ENCODE measurements at places on chromosomes 16 and 17. TPM values are rescaled to one million over a fixed set of nuclear protein-coding genes. Genes with fewer than 3 reads are reported as not detected.

GP1BA gene
- not detected for total RNA-seq

DNA sequence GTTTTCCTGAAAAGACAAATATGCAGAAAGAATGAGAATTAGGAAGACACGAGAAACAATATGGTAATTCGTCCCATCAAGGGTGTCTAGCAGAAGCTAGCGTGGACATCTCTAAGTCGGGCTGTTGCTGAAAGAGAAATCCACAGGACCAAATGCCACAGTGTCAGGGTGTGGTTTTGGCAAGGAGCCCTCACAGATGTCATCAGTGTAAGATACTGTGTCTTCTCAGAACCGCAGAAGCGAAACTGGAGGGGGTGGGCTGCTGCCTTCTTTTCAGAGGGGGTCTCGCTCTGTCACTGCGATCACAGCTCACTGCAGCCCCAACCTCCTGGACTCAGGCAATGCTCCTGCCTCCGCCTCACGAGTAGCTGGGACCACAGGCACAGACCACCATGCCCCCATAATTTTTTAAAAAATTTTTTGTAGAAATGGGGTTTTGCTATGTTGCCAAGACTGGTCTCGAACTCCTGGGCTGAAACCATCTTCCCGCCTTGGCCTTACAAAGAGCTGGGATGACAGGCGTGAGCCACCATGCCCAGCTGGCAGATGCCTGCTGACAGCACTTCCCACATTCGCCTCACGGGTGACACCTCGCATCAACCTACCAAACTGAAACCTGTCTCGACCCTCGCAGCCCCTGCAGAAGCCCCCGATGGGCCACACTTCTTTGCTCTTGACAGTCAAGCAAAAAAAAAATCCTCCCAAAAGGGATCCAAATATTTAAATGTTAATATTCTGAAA lies 26.2 kb downstream of the TRAP1 start:
- DNase-seq = no peak

DNA sequence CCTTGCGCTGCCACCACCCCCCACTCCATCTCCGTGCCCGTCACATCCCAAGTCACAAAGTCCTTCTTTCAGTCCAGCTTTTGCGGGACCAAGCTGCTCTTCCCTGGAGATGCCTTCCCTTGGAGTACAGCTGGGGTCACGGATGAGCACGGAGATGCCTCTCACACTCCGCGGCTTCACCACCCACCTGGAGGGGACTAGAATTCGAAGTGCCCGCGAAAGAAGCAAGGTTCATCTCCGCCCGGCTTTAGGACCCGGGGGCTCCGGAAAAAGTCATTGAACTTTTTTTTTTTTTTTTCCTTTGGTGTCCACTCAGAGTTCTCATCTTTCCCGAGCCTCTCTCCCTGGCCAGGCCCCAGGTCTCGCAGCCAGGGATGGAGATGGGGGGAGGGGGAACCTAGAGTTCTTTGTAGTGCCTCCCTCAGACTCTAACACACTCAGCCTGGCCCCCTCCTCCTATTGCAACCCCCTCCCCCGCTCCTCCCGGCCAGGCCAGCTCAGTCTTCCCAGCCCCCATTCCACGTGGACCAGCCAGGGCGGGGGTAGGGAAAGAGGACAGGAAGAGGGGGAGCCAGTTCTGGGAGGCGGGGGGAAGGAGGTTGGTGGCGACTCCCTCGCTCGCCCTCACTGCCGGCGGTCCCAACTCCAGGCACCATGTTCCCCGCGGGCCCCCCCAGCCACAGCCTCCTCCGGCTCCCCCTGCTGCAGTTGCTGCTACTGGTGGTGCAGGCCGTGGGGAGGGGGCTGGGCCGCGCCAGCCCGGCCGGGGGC lies at the start of gene FKBP10:
Gene FKBP10, plus strand, starts transcription at position 624 of the 771 bp plus-strand sequence. Its CDS starts 31 bp downstream, at position 655.
- no peak for DNase-seq

- no peak for DNase-seq
Measured at GRCh38 chr16:30381291-30382041, 895 bp downstream of the SEPTIN1 start.

GRCh38 chr17:5526821-5527598 lies 40.6 kb downstream of the MIS12 start:
- DNase-seq = no peak

TOX3 gene
- 4.7 TPM for total RNA-seq

DNA sequence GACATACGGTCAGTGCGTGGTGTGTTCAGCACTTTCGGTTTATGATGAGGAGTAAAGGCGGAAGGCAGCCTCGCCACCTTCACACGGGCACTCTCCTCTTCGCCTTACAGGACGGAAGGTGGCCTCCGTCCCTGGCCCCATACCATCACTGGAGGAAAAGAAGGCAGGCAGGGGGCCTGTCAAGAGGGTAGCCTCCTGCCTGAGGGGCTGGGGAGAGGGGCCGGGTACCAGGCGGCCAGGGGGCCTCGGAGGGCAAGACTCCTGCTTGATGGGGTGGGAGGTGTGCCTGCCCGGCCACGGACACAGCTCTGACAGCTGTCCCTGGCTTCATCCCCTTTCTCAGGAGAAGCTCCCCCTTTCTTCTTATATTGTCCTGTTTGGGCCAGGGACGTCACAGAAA lies 15.6 kb upstream of the SLC38A8 start:
- DNase-seq = no peak

DNA sequence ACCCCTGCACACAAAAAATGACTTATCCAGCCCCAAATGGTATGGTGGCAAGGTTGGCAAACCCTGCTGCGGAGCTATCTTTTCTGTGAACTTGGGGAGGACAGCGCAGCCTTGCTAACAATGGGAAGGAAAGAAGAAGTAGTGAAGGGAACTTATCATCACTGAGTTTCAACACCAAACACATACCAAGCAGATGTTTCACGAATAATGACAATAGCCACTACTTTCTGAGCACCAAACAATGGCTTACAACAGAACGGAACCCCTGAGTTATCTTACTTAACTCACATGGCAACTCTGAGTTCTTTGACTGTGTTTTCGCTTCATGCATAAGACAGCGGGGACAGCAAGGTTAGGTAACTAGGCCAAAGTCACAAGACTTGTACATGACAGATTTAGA lies 148.9 kb downstream of the XYLT1 start:
- no peak for DNase-seq

- no peak for DNase-seq
Measured at GRCh38 chr17:43412166-43412565, 13.4 kb downstream of the ARL4D start.

CCR7 gene
- not detected for total RNA-seq

PPY gene
- not detected for total RNA-seq

MGRN1 gene
- 58.2 TPM for total RNA-seq

MRPL38 gene
- 113 TPM for total RNA-seq

DNA sequence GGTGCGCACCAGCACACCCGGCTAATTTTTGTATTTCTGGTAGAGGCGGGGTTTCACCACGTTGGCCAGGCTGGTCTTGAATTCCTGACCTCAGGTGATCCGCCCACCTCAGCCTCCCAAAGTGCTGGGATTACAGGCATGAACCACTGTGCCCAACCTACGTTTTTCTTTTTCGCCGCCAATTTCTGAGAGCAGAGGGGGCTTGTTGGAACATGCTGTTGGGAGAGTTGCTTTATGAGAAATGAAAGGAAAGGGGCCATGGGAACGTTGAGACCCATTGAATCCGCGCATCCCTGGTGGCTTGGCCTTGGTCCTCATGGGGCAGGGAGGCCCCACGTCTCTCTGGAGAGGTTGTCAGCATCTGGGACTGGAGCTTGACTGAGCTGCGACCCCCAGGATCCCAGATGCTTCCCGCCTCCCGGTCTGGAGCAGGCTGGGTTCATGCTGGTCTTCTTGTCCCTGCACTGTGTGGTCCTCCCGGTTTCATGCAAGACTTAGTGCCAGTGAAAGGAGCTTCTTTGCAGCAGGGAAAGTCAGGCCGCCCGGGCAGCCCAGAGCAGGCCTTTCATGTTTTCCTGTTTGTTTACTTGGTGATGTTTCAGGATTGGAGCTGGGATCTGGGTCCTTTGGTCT lies 22.8 kb downstream of the CRISPLD2 start:
- peak; percentile 65 for DNase-seq

GRCh38 chr17:6393351-6393952 lies 41.5 kb downstream of the AIPL1 start:
- no peak for DNase-seq

DNA sequence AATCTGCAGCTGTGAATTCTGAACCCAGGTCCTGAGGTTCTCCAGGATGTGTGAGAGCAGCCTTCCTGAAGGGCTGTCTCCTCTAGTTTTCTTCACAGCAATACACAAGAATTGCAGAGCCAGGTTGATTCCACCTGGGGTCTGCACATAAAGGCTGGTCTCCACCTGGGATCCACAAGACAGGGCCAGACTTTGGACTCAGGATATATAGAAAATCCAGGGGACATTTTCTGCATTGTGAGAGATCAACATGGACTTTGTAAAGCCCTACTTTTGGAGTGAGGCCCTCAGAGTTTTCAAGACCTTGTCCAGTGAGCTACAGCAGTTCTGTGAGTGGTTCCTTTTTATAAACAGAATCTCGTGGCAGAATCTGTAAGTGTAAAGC lies 6.3 kb downstream of the ZNF267 start:
- no peak for DNase-seq

DNA sequence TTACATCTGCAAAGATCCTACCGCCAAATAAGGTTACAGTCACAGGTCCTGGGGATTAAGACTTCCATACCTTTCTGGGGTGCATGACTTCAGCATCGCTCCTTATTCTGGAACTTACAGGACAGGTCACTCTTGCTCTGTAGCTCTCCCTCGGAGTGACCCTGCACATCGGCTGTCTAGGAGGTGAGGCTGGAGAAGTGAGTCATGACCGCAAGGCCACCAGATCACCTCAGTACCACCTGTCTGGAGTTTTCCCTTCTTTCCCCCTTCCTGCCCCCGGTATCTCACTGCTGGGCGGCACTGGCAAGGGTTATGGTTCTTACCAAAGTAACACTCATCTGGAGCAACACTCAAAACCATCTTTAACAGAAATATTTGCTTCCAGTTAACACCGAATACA lies 374.8 kb downstream of the SLC39A11 start:
- no peak for DNase-seq

GRCh38 chr16:74874912-74875546 lies 100.4 kb upstream of the FA2H start:
- no peak for DNase-seq

GRCh38 chr17:26792486-26792885 lies 501.4 kb upstream of the WSB1 start:
- DNase-seq = no peak

GNG13 gene
- not detected for total RNA-seq

DNA sequence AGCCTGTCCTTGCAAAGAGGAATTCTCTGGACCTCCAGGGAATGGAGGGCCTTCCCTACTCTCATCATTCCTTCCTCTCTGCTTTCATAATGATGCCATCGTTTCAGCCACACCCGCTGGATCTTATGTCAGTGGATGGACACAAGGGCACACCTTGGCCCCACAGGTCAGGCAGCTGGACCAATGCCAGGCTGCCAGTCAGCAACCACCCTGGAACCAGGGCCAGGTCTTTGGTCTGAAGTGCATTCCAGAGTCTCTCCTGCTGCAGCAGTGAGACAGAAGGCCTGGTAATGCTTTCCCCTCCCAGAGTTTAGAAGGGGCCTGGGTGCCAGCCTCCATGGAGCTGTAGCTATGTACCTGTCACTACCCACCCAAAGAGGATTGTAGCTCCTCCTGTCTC lies 7.4 kb downstream of the C1QL1 start:
- DNase-seq = no peak

GRCh38 chr16:19236561-19237209 lies 48.8 kb upstream of the CLEC19A start:
- no peak for DNase-seq

GRCh38 chr16:53904533-53904932 lies 200.6 kb downstream of the FTO start:
- DNase-seq = no peak

C16orf96 gene
- 1.2 TPM for total RNA-seq

GRCh38 chr16:69003500-69003899 lies 102.0 kb upstream of the HAS3 start:
- no peak for DNase-seq

DNA sequence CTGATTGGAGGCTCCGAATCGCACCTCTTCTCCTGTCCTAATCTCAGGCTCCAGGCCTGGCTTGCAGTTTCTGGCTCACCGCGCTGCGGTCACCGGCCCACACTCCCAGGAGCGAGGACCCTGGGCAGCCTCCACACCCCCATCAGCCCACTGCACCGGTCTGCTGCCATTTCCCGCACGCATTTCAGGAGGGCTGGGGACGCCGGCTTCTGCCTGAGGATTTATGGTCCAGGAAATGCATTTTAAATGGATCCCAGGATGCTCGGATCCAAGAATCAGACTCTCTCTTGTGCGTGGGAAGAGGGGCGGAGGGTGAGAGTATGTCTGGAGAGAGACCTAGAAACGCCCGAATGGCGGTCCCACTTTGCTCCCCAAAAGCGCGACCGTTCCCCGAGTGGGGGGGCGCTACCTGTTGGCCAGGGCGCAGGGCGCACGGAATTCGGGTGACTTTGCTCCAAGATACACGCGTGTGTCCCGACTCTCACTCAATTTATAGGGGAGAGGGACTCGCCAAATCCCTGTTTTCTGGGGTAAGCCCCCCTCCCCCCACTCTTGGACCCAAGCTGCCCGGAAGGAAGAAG lies 817 bp upstream of the JPH3 start:
- DNase-seq = no peak

CD7 gene
- 1.6 TPM for total RNA-seq

- DNase-seq = no peak
Measured at GRCh38 chr17:44159519-44160210, 10.8 kb upstream of the ASB16 start.

KRTAP3-2 gene
- total RNA-seq = 8.0 TPM

GRCh38 chr16:477301-478157 lies 50.0 kb upstream of the CAPN15 start:
- DNase-seq = no peak

ABCA3 gene
- total RNA-seq = 17.9 TPM

MGAT5B gene
- 0.26 TPM for total RNA-seq
